Sigmoid colon (tissue), 7 donors: ENCODE measurements at places on chromosomes 6 and 20. TPM values are rescaled to one million over a fixed set of nuclear protein-coding genes. Genes with fewer than 3 reads are reported as not detected.

The ULBP1 gene
- total RNA-seq, result 0.55 TPM

GRCh38 chr6:44556046-44556445 lies 168.5 kb downstream of the CDC5L start:
- DNase-seq, result no peak

GRCh38 chr20:62736407-62737071 lies 27.9 kb downstream of the NTSR1 start:
- no peak for DNase-seq

The FRK gene
- total RNA-seq, result 0.16 TPM
